Stimulated activated CD8-positive, alpha-beta memory T cell treated with anti-CD3 and anti-CD28 coated beads, Interleukin-15, amount 100 ng/mL, for 1 hour (primary cell): ENCODE measurements at places on chromosomes 1 and 21.

DNA sequence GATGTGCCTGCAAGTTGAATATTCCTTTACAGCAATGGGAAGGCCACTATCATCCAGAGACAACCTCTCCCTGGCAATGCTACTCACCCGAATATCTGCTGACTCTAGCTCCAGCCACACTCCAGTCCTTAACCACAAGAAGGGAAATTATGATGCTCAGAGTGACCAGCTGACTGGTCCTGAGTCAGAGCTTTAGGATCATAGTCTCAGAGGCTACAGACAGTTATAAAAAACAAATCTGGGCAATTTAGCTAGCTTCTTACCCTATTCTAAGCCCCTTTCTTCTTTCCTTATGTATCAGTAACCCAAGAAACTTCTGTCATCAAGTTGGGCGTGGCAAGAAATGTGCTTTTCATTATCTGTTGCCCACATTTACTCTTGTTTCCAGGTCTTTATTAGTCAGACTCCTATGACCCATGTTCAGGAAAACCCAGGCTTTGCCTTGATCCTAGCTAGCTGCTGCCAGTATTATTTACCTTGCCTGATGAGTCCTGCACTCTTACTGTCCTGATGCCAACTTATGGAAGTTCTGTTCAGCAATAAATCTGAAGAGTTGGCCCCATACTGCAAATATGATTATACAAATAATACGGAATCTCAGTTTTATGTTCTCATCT lies 207.0 kb downstream of the TTLL7 start:
- no peak for DNase-seq

DNA sequence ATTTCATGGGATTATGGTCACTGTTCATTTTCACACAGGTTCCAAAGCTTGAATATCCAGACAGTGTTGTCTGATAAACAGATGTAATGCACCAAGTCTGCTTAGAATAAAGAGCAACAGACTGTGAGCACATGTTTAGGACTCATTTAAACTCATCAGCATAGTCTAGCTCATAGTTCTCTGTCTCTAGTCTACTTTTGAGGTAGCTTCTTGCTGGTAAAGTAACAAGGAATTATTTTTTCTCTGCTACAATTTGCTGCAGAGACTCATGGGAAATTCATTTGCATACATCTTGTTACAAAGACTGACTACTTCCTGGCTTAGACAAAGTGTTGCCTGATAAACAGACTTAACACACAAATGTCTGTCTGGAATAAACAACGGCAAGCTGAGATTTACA lies 187.2 kb downstream of the NFIA start:
- DNase-seq = no peak

DNA sequence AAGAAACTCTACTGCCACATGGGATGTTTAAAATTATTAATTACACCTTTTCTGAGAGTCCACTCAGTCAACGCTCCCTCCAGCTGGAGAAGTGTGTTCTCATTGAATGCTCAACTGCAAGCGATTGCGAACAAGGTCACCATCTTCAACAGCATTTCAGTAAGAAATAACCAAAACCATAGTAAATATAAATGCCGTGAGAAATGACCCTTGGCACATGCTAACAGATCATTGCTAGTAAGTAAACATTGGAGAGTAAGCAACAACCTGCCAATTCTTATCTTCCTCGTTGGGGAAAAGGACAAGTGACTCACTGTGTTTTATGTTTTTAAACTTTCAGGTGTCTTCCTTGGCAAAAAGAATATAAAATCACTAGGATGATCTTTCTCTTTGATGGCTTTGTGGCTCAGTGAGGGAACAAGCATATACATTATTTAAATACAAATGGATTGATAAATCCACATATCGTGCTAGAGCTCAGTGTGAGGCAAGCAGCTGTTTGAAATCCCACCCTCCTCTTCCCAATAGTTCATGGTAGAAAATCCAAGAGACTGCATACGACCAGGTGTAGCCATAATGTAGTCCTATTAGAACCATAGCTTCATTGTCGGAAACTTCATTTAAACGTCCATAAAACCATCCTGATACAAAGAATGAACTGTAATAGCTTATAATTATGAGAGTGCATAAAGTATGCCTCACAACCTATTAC lies 214.6 kb downstream of the GRIK1 start:
- DNase-seq = no peak

DNA sequence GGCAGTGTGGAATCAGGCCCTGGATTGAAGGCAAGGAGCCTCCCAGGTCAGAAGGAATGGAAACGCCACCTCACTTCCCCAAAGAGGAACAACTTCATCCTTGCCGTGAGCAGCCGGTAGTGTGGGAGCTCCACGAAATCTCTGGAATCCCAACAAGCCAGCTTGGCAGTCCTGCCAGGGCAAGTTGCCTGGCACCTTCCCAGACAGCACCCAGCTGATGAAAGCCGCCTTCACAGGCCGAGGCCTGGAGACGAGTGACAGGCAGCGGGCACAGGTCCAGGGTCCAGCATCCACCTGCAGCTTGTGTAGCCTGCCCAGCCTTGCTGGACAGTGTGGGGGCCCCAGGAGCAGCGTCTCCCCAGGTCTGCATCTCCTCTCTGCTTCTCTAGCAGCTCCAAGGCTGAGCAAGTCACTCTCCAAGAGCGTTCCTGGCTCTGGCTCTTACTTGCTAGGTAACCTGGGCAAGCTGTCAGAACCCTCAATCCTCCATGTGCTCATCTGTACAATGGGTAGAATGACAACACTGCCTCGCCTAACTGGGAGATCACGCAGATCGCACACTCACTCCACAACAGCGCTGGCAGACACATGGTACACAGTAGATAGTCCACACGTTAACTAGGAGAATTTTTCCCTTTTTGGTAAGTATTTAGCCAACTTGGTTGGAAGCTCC lies 43.0 kb downstream of the ACOT7 start:
- DNase-seq = no peak

GRCh38 chr1:3012456-3013291 lies 8.6 kb upstream of the ACTRT2 start:
- peak; percentile 28 for DNase-seq

GRCh38 chr1:111318523-111318922 lies 27.9 kb downstream of the CHIA start:
- DNase-seq = no peak

DNA sequence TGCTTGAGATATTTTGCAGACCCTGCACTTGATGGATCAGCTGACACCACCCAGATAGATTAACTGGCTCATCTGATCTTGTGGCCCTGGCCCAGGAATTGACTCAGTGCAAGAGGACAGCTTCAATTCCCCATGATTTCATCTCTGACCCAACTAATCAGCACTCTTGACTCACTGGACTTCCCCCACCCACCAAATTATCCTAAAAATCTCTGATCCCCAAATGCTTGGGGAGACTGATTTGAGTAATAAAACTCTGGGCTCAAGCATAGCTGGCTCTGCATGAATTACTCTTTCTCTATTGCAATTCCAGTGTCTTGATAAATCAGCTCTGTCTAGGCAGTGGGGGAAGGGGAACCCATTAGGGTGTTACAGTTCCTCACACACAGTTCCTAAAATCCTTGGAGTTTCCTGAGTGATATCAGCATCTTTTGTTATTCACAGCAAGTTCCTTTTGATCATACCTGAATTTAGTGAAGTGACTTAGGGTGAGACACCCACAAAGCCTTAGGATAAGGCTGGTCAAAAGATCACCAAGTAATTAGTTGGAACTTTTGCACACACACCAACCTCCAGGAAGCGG lies 104.2 kb downstream of the COP1 start:
- DNase-seq = no peak

GRCh38 chr1:153503766-153504165 lies 32.0 kb downstream of the S100A6 start:
- DNase-seq = no peak

DNA sequence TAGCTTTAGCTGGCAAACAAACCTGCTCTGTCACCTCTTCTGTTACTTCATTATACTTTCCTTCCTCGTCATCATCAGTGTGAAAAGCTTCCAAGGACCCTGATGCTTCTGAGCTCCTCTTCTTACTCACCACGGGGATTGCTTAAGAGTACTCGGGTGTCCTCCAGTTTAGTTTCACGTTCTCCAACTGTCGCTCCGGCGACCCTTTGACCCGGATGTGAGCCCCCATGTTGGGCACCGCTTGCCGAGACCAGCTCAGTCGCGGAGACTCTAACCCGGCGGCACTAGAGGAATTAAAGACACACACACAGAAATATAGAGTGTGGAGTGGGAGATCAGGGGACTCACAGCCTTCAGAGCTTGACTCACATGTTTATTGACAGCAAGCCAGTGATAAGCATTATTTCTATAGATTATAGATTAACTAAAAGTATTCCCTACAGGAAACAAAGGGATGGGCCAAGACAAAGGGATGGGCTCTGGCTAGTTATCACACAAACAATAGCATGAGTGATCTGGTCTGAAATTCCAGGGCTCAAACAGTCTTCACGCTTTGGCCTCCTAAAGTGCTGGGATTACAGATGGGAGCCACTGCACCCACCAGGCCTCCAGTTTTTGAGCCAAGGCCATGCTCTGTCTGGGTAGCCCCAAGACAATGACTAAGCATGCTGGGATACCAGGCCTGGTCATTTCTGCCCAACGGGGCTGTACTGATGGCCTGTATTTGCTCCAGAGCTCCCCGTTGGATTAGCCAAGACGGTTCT lies 30.1 kb upstream of the ENO1 start:
- no peak for DNase-seq

GRCh38 chr1:201267481-201268229 lies 15.7 kb upstream of the PKP1 start:
- DNase-seq = no peak

GRCh38 chr21:34363733-34364132 lies at the start of gene KCNE2:
TSS of gene KCNE2 (plus strand) at chr21:34364006. CDS start at chr21:34370479, 6,473 bp downstream.
- no peak for DNase-seq
